ENCODE measurements at places on chromosomes 5 and 9.

- no peak for DNase-seq
These were observed 120.4 kb downstream of the RAPGEF6 start for GRCh38 chr5:131514316-131515283.

GRCh38 chr9:2159521-2160454 is 144.6 kb downstream of the SMARCA2 start:
- DNase-seq, result no peak

GRCh38 chr5:72503888-72504491 is 3.2 kb downstream of the ZNF366 start:
- peak; percentile 71 for DNase-seq

GRCh38 chr5:40833712-40834229 is 1.3 kb downstream of the RPL37 start:
- no peak for DNase-seq

GRCh38 chr5:142322747-142323479 is 1.9 kb downstream of the SPRY4 start:
- peak; percentile 43 for DNase-seq

GRCh38 chr9:137218754-137219271 is 3.2 kb downstream of the RNF208 start:
- peak; percentile 59 for DNase-seq
